ENCODE measurements at places on chromosomes 2 and 18.
A peak's percentile ranks its signal among the peaks of the same experiment; 100 is the strongest.

- DNase-seq = no peak
These were observed 2.4 kb downstream of the C2orf42 start for GRCh38 chr2:70188460-70188859.

GRCh38 chr2:102187496-102188150, 800 bp downstream of the IL1RL2 start:
- peak; percentile 16 for DNase-seq

DNA sequence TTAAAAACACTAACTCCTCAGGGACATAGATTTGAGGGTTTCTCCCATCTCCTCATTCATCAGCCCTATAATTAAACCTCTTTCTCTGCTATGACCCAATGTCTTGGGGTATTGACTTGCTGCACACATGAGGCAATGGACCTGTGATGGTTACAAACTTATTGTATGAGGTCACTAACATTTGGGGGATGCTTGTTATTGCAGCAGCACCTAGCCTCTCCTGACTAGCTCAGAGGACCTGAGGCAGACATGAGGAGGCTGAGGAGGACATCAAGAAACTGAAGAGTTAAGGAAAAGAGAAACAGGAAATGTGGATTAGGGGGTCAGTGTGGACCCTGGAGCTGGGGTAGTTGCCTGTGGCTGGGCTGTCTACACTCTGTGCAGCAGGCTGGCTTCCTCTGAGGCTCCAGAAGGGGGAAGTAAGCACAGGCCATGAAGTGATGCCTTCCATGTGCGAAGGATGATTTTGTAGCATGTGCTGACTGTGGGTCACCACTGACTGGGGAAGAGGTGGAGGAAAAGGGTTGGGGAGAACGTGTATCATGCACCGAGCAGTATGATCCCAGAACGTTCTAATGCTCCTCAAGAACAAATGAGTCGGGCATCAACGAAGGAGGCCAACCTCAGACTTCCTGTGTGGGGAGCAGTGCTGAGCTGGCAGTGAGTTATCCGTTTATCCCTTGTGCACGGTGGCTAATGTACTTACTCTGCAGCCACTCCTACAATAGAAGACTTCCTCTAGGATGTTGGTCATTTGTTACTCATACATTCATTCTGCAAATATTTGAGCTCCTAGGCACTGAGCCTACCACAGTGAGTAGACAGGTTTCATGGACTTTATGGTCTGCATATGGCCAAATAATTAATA, 42.1 kb upstream of the RFX8 start:
- DNase-seq = no peak

GRCh38 chr18:2826581-2826980, 20.2 kb upstream of the EMILIN2 start:
- no peak for DNase-seq

- DNase-seq = peak; percentile 22
These were observed 30.7 kb upstream of the DUSP2 start for GRCh38 chr2:96175951-96176350.

- DNase-seq = no peak
These were observed 416.7 kb upstream of the CRIM1 start for GRCh38 chr2:35938838-35939237.

- no peak for DNase-seq
These were observed 8.5 kb upstream of the ARHGAP25 start for GRCh38 chr2:68726100-68726499.

GRCh38 chr2:164890544-164890943, 48.9 kb upstream of the COBLL1 start:
- DNase-seq = no peak

GRCh38 chr2:183666031-183666430, 541.8 kb downstream of the NUP35 start:
- DNase-seq = no peak

- no peak for DNase-seq
These were observed 1293.1 kb upstream of the SLC39A10 start for GRCh38 chr2:194363878-194364277.

DNA sequence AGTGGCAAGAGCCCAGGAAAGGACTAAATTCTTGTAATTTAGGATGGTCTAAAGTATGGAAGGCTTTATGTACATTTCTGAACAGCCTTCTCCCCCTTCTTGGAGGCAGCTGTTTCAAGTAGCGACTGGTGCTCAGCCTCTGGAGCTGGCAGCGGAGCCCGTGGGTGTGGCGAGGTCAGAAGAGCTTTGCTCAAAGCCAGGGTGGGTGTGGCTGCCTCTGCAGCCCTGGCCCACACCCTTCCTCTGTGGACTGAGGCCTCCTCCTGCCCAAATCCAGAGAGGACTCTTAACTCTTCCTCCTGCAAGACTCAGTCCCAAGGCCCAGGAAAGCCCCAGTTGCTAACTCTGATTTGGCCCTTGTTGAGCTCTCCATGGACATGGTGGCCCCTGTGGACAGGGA, 202.1 kb upstream of the REV1 start:
- DNase-seq = no peak

DNA sequence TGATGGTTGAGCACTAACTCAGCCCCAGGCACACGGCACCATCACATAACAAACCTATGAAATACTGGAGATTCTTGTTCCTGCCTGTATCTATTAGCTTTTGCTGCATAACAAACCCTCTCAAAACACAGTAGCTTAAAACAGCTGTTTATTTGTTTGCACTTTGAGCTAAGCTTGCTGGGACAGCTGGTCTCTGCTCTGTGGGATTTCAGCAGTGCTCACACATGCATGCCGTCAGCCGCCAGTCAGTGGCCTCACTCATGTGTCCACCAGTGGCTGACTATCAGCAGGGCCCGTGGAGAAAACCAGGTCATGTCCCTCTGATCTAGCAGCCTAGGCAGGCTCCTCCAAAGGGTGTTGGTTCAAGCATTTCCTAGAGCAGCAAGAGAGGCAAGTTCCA, 52.8 kb upstream of the RAB12 start:
- DNase-seq = no peak

DNA sequence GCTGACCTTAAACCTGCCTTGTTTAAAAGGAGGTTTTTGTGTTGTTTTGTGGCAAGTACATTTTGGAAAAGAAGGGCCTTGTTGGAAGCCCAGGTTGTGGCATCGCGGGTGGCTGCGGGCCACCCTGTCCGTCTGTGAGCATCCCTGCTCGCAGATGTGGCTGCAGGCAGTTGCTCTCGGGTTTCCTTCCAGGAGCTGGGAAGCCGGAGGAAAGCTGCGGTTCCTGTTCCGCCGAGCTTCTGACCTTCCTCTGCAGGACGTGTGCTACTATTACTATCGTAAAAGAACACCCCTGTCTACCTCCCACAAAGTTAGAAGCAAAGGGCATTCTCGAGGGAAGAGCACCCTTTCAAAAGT, 766 bp downstream of the MFF start:
- peak; percentile 15 for DNase-seq

DNA sequence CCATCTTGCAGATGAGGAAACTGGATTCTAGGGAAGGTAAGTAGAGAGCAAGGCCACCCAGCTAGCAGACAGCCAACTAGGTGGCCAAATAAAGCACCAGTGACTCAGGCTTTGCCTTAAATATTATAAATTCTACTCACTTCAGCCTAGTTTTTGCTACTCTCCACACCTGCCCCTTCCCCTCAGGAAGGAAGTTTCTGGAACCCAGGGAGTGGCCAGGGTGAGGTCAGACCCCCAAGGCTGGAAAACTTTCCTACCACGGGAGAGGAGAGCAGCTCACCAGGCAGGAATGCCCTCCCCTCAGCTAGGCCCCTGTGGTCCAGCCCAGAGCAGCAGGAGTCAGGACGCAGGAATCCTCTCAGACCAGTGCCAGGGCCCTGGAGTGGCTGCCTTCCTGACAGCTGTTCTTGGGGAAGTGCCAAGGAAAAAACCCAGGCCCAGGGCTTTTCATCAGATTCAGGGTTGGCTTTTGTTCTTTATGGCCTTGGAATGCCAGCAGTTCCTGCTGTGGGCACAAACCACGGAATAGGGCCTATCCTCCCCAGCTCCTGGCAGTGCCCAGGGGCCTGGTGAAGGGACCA, 5.1 kb upstream of the PAX8 start:
- DNase-seq = no peak

DNA sequence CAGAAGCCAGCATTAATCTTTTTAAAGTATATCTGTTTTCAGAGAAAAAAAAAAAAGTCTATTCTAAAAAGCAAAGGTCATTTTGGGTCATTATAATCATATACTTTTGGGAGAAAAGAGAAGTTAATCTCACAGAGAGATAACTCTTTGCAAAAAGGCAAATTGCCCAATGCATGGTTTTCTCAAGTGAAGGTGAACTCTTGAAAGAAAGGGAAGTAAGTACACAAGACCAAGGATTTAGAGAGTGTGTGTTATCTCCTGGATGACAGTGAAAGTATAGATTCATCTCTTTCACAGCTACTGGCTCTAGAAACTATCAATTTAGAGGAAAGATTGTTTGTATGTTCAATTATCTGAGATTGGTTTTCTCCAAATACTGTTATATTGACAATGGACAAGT, 151.4 kb downstream of the CD8B2 start:
- DNase-seq = no peak

DNA sequence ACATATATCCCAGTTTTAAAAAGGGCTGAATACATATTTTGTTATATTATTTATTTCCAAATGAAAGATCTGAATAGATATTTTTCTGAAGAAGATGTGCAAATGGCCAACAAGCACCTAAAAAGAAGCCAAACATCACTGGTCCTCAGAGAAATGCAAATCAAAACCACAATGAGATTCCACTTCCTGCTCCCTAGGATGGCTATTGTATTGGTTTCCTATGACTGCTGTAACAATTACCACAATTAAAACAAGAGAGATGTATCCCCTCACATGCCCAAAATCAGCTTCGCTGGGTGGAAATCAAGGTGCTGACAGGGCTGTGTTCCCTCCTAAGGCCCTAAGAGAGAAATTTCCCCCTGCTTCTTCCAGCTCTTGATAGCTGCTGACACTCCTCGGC, 23.2 kb downstream of the ABCB11 start:
- DNase-seq = no peak

GRCh38 chr2:73759904-73760303, 20.0 kb downstream of the DUSP11 start:
- no peak for DNase-seq

GRCh38 chr2:19851116-19851695, 50.6 kb downstream of the TTC32 start:
- DNase-seq = no peak

DNA sequence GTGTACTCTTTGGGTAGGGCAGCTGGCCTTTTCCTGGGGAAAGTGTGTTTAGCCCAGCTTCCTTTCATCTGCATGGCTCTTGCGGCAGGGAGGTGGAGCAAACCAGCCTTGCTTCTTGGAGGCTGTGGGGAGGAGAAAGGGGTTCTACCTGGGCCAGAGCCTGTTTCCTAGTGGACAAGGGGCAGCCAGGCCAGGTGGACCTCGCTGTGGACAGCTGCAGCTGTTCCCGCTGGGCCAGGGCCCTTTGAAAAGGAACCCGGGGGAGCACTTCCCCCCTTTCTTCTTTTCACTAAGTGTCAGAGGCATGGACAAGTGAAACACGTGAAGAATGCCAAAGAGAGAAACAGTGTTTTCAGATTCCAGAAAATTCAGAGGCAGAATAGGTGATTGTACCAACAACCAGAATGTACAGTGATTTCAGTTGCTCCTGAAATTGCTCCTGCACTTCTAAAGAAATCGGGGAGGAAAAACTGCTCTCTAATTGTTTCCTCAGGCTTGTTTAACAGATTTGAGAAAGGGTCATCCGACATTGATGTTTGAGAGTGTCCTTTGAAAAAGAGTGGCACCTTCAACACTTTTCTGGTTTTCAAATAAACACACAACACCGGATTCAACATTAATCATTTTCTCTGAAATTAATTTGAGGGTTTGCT, 3.9 kb downstream of the GLI2 start:
- DNase-seq = no peak

DNA sequence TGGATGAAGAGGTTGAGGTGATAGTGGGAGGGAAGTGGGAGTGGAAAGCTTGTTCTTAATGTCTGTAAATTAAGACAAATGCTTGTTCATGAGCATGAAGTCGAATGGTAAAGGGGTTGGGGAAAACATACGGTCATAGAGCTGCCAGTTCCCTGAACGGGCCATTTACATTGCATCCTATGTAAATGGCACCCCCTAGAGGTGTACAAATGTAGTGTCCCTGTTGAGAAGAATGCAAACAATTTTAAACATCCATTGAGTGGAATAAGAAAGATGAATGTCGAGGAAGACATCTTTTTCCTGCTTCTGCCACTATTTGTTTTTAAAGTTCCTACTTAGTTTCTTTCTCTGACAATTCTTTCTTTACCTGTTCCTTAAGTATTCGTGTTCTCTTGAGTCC, 155.7 kb downstream of the RDH14 start:
- no peak for DNase-seq

DNA sequence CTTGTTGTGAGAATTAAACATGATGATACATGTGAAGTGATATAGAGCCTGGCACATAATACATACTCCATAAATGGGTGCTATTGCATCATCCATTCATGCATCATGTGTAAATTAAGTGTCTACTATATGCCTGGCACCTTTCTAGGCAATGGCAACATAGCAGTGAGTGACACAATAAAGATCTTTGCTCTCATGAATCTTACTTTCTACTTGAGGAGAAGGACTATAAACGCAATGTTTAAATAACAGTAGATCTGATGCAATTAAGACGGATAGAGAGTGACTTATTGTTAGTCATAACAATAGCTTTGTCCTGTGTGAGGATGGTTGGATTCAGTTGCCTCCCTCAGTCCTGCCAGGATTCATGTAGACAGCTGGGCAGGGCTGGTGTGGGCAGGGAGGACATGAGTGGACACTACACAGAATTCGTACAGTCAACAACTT, 88.4 kb upstream of the NPAS2 start:
- no peak for DNase-seq

- peak; percentile 17 for DNase-seq
These were observed 1.1 kb downstream of the PTH2R start for GRCh38 chr2:208407667-208408066.

DNA sequence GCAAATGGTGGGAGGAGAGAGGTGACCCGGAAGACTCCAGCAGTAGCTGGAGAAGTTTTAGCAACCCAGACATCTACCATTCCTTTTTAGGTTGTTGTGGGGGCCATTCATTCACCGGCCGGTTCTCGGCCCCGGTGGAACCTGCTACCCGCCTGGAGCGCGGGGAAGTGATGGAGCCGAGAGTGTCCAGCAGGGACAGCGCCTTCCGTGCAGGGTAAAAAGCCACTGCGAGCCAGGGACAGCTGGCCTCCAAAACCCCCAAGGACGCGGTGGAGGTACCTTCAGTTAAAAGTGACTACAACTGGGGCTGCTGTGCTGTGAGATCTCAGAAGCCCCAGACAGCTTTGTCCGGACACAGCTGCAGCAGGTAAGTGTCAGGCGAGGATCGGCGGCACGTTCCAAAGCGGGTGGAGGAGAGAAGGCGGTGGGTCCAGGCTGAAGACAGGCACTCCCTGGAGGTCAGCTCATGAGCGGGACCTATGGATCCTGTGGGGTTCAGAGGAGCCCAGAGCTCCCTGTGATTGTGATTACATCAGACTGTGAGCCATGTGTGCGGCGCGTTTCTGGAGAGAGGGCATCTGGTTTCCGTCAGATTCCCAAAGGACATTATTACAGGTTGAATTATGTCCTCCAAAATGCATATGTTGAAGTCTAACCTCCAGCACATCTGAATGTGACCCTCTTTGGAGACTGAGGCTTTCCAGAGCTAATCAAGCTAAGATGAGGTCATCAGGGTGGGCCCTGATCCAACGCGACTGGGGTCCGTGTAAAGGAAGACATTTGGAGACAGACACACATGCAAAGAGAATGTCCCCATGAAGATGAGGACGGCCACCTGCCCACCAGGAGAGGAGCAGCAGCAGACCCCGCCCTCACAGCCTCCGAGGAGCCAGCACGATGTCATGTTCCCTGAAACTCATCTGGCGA, 276.3 kb downstream of the EIPR1 start:
- peak; percentile 10 for DNase-seq
